ENCODE measurements at places on chromosomes 1 and 21.
A peak's percentile ranks its signal among the peaks of the same experiment; 100 is the strongest.

DNA sequence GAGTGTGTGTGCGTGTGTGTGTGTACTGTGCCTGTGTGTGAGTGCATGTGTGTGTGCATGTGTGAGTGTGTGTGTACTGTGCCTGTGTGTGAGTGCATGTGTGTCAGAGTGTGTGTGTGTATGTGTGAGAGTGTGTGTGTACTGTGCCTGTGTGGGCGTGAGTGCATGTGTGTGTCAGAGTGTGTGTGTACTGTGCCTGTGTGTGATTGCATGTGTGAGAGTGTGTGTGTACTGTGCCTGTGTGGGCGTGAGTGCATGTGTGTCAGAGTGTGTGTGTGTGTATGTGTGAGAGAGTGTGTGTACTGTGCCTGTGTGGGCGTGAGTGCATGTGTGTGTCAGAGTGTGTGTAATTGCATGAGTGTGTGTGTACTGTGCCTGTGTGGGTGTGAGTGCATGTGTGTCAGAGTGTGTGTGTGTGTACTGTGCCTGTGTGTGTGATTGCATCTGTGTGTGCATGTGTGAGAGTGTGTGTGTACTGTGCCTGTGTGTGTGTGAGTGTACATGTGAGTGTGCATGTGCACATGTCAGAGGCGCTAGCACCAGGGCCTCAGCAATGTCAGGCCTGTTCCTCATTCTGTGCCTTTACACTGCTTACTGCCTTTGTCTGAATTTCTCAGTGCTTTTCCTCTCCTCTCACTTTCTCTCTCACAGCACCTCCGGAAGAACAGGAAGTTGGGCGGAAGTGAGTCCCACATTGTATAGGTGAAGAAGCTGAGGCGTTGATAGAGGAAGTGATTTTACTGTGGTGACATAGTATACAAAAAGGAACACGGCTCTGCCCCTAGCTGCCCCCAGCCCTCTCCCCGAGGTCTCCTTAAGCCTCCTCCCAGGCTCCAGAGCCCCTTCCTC, 4.9 kb downstream of the SLC5A9 start:
- H3K27me3 ChIP-seq = no peaks in the 10 kb centered on the region
- DNase-seq = peak; percentile 40
- no peaks in the 10 kb centered on the region for H3K36me3 ChIP-seq
- H3K27ac ChIP-seq = no peak overlapping the region
- H3K4me1 ChIP-seq = peaks cover 3% of the 10 kb centered on the region

DNA sequence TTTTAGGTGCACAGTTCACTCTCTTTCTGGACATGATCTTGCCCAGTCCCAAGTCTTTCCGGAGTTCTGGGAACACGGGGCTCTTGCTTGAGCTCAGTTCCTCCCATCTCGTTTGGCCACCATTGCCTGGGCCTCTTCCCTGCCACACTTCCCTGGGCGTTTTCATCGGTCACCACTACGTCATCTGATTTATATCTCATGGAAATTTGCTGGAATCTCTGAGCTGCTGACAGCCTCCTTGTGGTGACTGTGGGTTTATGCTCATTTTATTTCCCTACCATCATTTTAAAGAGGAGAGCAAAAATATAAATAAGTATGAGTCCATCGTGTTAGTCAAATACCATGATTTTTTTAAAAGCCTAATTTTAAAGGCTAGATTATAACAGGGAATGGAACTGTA, 449.1 kb upstream of the KAZN start:
- H3K36me3 ChIP-seq = no peaks in the 10 kb centered on the region
- H3K27ac ChIP-seq = no peak overlapping the region
- no peak overlapping the region for H3K4me3 ChIP-seq
- H3K4me1 ChIP-seq = no peaks in the 10 kb centered on the region

DNA sequence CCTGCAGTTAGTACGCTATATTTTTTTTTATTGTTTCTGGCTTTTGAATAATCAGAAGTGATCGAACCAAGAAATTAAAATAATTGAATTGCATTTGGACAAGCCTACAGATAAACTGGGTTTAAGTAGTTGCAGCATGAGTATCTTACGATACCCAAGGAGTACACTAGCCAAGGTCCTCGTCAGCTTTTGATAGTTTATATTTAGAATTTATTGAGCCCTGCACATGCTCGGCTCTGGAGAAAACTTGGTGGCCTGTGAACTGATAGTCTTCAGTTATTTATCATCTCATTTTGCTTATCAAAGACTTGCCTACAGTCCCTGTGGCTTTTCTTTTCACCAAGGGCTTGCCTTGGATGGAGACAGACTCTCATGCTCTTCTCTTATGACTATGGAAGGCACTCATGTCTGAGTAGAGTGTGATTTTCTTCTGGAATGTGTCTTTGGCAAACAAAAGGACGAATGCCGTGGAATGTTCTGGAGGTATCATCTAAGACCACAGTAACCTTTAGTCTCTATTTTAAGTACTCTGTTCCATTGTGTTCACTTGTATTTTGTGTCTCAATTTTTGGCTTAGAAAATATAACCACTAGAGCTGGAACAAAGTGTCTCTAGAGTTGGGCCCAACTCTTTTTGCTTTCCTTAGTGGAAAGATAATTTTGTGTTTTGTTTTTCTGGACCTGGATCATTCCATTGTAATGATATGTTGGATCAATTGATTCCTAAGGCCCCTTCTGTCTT, 35.9 kb downstream of the BCL9 start:
- H3K4me3 ChIP-seq = no peak overlapping the region
- no peak overlapping the region for H3K27ac ChIP-seq
- DNase-seq = no peak
- H3K4me1 ChIP-seq = peaks cover 50% of the 10 kb centered on the region
- H3K27me3 ChIP-seq = peaks cover 10% of the 10 kb centered on the region
- H3K36me3 ChIP-seq = no peaks in the 10 kb centered on the region

DNA sequence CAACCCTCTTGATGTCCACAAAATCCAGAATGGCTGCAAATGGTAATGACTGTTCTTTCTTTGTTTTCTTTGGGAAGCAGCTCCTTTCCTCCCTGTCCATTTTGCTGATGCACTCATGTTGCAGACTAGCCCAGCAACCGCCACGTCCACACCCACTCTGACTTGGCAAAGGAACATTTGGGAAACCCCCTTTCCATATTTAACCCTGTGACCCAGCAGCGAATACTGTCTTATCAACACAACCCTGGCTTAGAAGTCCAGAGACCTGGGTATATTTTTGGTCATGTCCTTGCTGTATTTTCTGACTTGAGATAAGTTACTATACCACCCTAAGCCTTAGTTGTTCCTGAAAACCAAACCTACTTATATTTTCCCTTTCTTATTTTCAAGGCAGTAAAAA, 18.1 kb upstream of the SHE start:
- H3K27me3 ChIP-seq = peaks cover 6% of the 10 kb centered on the region
- no peaks in the 10 kb centered on the region for H3K36me3 ChIP-seq
- H3K4me1 ChIP-seq = peaks cover 6% of the 10 kb centered on the region
- no peak overlapping the region for H3K4me3 ChIP-seq
- H3K27ac ChIP-seq = no peak overlapping the region

DNA sequence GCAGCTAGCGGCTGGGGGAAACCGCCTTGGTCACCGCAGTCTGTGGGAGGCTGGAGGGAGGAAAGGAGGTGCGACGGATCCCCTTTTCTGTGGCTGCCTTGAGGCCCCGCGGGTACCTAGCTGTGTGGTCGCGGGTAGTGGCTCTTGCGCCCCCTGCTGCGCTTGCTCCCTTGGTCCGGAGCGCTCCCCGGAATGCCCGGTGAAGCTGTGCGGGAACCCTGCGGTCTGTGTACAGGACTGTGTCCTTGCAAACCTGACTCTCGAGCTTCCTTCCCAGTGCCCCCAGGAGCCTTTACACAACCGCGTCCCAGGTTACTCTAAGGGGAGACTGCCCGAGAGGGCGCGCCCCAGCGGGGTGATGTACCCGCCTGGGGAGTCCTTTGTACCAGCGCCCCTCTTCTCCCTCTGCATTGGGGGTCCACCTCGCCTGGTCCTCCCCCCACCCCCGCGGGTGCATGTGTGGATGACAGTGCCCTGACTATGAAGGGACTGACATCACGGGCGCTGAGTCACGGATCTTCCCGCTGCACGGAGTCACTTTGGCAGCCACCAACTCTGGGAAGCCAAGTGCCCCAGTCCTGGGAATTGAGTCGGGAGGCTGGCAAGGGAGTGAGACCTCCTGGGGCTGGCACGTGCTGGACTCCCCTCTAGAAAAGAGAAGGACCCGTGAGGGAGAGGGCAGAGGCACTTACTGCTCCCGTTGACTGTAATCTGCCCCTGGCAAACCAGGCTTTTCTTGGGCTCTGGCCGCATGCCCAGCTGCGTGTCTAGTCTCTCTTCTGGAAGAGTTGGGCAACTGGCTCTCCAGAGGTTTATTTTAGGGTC, 816 bp downstream of the IL6R start:
- H3K27me3 ChIP-seq = no peaks in the 10 kb centered on the region
- H3K36me3 ChIP-seq = peaks cover 4% of the 10 kb centered on the region
- peaks cover 80% of the 10 kb centered on the region for H3K4me1 ChIP-seq
- peak; percentile 87 for DNase-seq

GRCh38 chr1:25924454-25924853, 18.2 kb upstream of the STMN1 start:
- no peak overlapping the region for H3K27ac ChIP-seq
- DNase-seq = no peak
- peaks cover 8% of the 10 kb centered on the region for H3K27me3 ChIP-seq
- peaks cover 19% of the 10 kb centered on the region for H3K4me1 ChIP-seq

GRCh38 chr1:177383715-177384114, 213.0 kb downstream of the BRINP2 start:
- H3K4me1 ChIP-seq = no peaks in the 10 kb centered on the region
- no peak overlapping the region for H3K4me3 ChIP-seq
- no peak overlapping the region for H3K27ac ChIP-seq
- no peak for DNase-seq

DNA sequence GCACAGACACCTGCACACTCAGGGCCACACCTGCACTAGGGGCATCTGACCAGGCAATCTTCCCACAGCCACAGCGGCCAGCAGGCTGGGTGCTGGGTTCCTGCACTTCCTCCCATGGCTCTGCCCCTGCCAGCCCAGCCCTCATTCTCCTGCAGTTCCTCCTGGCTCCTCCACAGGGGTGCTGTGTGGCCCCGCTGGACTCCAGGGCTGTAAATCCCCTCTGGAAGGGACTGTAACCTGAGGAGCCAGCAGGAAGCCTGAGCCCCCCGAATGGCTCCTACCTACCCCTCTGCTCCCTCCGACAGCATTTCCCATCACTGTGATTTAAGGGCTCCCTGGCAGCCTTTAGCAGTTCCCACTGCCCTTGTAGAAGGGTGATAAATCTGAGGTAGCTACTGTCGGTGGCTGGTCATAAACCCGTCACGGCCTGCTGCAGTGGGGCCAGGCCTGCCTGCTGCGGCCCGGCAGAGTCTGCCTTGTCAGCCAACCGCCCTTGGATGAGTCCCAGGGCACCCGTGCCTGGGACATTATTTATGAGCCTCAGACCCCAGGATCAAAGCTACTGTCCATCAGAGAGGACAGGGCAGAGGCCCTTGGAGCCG, 8.8 kb downstream of the UBL4B start:
- H3K36me3 ChIP-seq = no peaks in the 10 kb centered on the region
- H3K4me3 ChIP-seq = no peak overlapping the region
- peaks cover 5% of the 10 kb centered on the region for H3K4me1 ChIP-seq
- no peak overlapping the region for H3K27ac ChIP-seq
- DNase-seq = no peak
- H3K27me3 ChIP-seq = peaks cover 21% of the 10 kb centered on the region
